ENCODE measurements at places on chromosomes 2 and 18.
A peak's percentile ranks its signal among the peaks of the same experiment; 100 is the strongest.

DNA sequence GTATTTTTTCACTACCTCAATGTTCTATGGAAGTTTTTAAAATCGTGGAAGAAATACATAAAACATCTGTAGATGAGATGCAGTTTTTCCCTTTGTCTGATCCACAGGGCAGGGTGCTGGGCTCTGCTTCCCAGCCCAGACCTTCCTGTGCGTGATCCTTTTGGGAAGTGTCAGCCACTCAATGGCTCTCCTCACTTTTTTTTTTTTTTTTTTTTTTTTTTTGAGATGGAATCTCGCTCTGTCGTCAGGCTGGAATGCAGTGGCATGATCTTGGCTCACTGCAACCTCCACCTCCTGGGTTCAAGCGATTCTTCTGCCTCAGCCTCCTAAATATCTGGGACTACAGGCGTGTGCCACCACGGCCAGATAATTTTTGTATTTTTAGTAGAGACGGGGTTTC lies 32.8 kb downstream of the SOWAHC start:
- no peak for DNase-seq

DNA sequence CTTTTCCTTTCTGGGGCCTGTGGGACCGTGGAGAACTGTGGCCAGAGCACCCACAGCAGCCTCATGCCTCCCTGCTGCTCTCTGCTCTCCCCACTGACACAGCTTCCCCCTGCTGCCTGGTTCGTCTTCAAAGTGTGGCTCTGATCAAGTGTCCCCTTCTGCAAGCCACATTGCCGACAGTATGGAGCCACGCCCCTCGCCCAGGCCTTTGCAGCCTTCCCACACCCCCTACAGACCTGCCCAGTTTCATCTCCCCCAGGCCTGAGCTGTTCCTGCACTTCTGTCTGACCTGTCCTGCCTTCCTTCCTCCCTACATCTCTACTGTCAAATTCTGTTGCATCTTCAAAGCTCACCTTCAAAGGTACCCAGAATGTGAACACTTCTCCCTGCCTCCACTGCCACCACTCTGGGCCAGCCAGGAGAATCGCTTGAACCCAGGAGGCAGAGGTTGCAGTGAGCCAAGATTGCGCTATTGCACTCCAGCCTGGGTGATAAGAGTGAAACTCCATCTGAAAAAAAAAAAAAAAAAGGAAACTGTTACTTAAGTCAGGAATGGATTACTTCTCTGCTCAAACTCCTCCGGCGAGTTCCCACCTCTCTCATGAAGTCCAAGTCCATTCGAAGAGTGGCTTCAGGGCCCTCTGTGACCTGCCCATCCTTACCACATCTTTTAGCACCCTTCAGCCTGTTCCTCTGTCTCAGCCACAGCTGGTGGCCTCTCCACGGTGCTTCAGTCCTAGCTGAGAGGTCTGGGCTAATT lies 29.0 kb upstream of the CATIP start:
- no peak for DNase-seq

DNA sequence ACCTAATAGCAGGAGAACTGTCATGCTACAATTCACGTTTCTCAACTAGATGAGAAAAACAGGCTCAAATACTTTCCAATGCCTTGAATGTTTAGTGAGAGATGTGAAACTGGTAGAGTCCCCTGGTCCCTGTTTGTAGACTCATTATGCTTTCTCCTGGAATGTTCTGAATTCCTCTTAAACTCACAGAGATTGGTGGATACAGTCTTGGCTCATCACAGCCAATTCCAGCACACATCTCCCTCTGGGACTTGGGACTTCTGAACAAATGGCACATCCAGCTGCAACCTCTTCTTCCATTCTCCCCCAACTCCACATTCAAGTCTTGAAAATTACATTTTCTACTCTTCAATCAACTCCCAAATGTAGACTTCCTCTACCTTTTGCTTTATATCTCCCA lies 58.4 kb upstream of the NT5C1B start:
- no peak for DNase-seq

- DNase-seq, result no peak
Observed at GRCh38 chr2:133654949-133655348, 86.7 kb upstream of the NCKAP5 start.

DNA sequence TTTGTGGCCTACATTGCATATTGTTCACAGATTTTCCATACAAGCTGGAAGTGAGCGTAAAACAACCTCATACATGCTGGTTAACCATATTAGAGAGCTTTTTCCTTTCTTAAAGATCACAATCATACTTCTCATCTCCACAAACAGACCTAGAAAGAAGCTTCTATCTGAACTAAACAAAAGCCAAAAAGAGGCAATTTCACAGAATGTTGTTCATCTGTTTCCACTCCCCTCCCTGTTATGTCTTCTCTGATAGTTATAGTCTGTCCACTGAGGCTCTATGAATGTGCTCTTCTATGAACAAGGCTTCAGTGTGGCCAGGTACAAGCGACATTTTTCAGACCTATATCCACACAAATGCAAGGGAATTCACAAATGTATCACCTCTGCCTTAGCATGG lies 63.4 kb downstream of the LDAH start:
- DNase-seq, result no peak

GRCh38 chr2:238256594-238257104 lies 16.8 kb upstream of the HES6 start:
- DNase-seq, result peak; percentile 22

DNA sequence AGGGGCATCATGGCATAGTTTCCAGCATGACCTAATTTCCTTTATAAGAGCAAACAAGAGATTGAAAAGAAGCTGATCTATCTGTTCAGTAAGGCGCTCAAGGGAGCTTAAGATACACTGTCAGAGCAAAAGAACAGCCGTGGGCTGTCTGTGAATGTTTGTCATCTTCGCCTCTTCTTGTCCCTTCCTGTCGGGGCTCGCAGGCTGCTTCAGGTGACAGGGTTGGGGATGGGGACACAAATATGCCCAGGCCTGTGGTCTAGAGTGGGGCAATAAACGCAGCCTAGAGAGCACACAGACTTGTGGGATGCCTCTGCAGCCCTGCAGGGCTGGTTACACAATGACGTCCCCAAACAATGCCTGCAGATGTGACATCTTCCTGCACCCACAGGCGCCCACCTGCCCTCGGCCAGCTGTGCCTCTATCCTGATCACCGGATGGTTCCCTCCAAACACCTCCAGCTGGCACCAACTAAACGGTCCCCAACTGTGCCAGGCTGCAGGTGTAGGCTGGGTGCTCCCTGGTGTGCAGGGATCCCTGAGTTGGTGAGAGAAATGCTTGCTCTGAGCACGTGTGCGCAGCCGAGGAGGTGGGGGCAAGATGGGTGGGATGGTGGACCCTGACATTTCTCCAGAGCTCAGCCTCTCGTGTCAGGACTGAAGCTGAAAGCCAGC lies 72.8 kb downstream of the EDAR start:
- no peak for DNase-seq

GRCh38 chr2:36819095-36819711 lies 122.7 kb downstream of the VIT start:
- DNase-seq, result no peak

DNA sequence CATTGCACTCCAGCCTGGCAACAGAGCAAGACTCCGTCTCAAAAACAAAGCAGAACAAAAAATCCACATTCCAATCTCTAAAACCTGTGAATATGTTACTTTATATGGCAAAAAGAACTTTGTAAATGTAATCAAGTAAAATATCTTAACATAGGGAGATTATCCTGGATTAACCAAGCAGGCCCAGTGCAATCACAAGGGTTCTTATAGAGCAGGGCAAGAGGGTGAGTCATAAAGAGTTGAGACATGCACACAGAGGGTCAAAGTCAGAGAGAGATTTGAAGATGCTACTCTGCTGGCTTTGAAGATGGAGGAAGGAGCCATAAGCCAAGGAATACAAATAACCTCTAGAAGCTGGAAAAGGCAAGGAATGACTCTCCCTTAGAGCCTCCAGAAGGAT lies 60.9 kb upstream of the SLC9A2 start:
- no peak for DNase-seq

- no peak for DNase-seq
Observed at GRCh38 chr2:216574046-216574445, 59.2 kb upstream of the IGFBP2 start.

DNA sequence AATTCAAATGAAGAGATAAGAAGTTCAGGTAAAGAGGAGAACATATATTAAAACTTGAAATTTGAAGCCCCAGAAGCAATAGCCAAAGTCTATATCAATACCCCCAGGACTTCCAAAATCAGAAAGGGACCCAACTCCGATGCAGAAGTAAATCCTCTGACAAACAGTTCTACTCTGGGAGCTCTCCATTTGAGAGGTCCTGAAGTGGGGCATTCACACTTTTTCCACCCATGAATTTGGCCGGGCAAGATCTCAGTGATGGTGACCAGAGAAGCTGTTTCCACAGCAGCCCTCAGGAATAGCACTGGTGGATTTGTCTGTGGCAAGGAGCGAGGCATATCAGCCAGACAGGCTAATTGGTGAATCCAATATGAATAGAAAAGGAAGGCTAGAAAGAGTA lies 313.6 kb upstream of the MC4R start:
- DNase-seq, result no peak

Measured in esophagus squamous epithelium (tissue), 5 donors.